ENCODE measurements at places on chromosomes 3 and 15.

GRCh38 chr15:63677778-63678177 is 80.6 kb downstream of the FBXL22 start:
- no peak for DNase-seq

GRCh38 chr15:77076323-77076915 is 5.5 kb upstream of the TSPAN3 start:
- DNase-seq = peak; percentile 5

- DNase-seq = no peak
Measured at GRCh38 chr3:3799173-3800079, at the start of gene LRRN1. Gene LRRN1 (plus strand): TSS chr3:3799431. CDS start chr3:3844642, 45,211 bp downstream.

GRCh38 chr3:190051641-190052040 is 69.1 kb downstream of the P3H2 start:
- peak; percentile 37 for DNase-seq

DNA sequence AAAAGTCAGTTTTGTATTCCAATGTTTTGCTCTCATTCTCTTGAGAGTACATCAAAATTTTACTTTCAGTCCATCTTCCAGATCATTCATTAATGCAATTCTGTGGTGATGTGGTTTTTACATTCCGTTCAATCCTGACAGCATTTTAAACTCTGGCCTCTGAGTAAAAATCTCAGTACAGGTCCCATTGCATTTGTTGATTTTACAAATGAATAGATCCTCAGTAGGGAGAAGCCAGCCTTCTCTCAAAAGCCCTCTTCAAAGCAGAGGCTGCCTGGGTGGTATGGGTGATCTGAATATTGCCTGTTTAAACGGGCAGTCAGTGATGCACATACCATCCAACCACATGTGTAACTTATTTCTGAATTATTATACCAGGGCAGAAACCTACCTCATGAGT is 72.5 kb upstream of the TSC22D2 start:
- DNase-seq = peak; percentile 35

DNA sequence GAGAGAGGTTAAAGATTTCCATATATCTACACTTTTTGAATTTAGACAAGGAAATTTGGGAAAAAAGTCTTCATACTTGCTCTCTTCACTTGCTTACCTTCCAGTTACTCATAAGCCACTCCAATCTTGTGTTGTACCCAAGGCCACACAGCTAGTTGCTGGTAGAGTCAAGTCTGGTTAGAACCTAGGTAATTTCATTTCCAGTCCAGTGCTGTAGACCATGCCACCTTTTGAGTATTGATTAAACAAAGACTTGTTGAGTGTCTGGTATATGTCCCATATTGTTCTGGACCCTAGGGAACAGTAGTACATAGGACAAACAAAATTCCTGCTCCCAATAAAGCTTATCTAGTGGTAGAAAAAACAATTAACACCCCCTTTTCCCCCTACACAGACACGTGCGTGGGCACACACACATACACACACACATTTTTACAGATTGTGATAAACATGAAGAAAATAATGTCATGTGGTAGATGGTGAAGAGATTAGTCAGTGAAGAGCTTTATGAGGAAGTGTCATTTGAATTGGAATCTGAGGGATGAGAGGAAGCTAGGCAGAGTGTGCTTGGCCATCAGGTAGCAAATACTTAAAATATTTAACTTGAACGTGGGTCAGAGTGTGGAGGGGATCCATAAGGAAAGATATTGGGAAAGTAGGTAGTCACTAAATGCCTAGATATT is 2.1 kb downstream of the CMC1 start:
- DNase-seq = no peak

GRCh38 chr3:50454481-50455070 is 48.9 kb downstream of the CACNA2D2 start:
- no peak for DNase-seq

GRCh38 chr15:40392986-40393948 is 10.7 kb downstream of the KNSTRN start:
- DNase-seq = no peak

GRCh38 chr15:94097552-94097951 is 133.8 kb upstream of the MCTP2 start:
- peak; percentile 56 for DNase-seq

- DNase-seq = peak; percentile 6
Measured at GRCh38 chr15:60520013-60520824, 41.3 kb upstream of the ICE2 start.

GRCh38 chr3:46422617-46423016 is 15.6 kb downstream of the CCRL2 start:
- peak; percentile 97 for DNase-seq

- DNase-seq = peak; percentile 42
Measured at GRCh38 chr3:3603351-3603750, 195.9 kb upstream of the LRRN1 start.

DNA sequence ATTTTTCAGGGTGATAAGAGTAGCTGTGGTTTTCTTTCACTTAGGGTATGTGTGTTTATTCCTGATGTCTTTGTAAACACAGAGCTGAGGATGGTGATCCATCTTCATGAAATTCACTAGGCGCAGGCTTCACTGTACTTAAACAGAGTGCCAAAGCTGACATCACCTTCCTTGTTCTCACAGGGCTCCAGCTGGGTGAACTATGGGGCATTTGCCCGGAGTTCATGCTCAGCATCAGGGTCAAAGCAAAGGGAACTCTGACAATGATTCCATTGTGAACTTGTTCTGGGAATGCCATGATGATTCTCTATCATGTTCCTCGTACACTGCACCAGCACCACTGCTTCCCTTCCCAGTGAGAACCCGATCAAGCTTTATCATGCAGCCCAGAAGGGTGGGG is 184.8 kb upstream of the P2RY1 start:
- peak; percentile 5 for DNase-seq

- DNase-seq = no peak
Measured at GRCh38 chr15:63539521-63539920, 35.1 kb downstream of the USP3 start.

GRCh38 chr3:147160984-147161383 is 245.4 kb downstream of the ZIC4 start:
- no peak for DNase-seq

DNA sequence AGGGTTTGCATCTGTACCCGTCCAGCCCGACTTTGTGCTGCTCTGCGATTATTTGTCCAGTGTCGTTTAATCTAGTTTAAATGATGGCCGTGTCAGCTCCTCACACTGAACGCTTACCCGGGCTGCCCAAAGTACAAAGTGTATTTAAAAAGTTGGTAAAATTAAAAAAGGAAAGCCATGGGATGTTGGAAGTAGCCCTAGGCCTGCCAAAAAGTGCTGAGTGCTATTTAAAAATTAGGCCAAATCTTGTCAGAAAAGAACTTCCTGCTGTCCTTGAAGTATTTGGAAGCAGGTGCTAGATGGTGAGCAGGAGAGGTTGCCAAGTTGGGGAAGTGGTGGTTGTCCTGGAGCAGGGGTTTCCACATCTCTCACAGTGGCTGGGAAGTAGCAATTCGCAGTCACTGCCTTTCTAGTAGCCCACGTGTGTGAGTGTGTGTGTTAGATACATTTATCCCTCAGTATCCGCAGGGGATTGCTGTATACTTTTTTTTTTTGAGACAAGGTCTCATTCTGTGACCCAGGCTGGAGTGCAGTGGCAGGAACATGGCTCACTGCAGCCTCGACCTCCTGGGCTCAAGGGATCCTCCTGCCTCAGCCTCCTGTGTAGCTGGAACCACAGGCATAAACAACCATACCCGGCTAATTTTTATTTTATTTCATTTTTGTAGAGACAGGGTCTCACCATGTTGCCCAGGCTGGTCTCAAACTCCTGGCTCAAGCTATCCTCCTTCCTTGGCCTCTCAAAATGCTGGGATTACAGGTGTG is 664 bp downstream of the PPCDC start:
- DNase-seq = peak; percentile 53

- DNase-seq = peak; percentile 31
Measured at GRCh38 chr3:187186801-187187421, 10.4 kb upstream of the RTP1 start.

DNA sequence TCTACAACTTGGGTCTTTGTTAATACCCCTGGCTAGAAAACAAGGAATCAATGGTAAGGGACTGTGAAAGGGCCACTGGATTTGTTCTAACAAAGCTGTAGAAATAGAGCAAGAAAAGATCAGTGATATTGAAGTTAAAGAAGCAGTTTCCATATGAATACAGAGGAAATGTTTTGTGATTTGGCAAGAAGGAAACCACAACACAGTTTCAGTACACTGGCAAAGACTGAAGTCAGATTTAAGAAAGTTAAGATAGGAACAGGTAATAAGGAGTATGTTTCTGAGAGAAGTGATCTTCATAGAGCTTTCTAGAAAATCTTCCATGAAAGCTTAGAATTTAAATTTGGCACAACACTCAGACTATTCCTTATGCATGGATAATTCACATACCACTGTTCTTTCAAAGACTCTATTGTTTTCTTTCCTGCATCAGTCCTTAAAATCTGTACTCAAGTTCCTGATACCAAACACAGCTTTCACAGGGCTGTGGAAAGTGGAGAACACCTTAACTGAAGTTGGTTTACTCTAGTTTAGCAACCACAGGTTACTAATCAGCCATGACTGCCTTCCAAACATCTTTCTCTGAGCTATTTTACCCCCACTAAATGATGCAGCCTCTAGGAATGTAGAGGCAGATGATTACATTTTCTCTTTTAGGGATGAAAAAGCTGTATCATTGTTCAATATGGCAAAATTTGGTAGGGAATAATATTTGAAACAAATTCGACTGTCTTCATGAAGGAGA is 32.4 kb upstream of the ALCAM start:
- peak; percentile 23 for DNase-seq

- DNase-seq = no peak
Measured at GRCh38 chr3:138260611-138261010, 69.0 kb downstream of the NME9 start.

- DNase-seq = peak; percentile 95
Measured at GRCh38 chr15:98865397-98866339, 141.9 kb downstream of the PGPEP1L start.

GRCh38 chr15:47803767-47804166 is 86.5 kb downstream of the SEMA6D start:
- DNase-seq = no peak

DNA sequence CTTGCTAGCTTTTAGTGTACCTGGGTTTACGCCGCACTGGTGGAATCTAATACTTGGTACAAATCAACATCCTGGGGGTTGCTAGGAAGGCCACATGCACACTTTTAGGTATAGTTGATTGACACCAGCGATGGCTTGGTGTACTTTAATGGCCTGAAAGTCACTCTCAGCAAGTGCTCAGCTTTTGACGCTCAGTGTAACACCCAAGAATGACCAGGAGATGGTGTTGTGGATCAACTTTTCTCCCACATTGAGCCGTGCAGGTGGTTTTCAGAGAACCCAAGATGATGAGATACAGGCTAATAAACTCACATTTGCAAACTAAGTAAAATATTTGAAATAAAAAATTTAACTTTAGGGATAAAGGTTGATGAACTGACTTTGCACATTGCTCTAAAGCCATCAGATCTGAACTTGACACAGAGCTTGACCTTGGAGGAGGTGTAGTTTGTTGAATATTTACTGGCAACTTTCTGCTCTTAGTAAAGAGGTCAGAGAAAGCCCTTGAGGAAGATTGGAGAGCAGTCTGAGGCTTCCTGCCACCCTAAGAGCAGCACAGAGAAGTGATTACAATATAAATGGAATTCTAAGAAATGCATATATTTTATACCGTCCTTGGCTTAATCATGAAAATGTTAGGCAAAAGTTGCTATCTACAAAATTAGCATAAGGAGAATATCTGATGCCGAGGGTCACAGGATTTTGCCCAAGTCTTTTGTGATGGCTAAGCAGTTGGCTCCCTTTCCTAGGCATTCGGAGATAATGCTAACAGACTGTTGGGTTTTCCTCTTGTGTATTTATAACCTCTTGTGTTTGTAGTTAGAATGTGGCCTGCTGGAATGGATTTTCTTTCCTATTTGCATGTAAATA is 143.4 kb upstream of the RASGRP1 start:
- DNase-seq = peak; percentile 74

GRCh38 chr3:114527036-114527644 is 233.3 kb downstream of the TIGIT start:
- DNase-seq = peak; percentile 26

DNA sequence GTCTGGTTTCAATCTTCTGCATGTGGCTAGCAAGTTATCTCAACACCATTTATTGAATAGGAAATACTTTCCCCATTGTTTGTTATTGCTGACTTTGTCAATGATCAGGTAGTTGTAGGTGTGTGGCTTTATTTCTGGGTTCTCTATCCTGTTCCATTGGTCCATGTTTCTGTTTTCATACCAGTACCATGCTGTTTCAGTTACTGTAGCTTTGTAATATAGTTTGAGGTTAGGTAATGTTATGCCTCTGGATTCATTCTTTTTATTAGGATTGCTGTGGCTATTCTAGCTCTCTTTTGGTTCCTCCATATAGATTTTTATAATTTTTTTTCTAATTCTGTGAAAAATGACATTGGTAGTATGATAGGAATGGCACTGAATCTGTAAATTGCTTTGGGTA is 58.3 kb downstream of the LRRC49 start:
- DNase-seq = no peak

DNA sequence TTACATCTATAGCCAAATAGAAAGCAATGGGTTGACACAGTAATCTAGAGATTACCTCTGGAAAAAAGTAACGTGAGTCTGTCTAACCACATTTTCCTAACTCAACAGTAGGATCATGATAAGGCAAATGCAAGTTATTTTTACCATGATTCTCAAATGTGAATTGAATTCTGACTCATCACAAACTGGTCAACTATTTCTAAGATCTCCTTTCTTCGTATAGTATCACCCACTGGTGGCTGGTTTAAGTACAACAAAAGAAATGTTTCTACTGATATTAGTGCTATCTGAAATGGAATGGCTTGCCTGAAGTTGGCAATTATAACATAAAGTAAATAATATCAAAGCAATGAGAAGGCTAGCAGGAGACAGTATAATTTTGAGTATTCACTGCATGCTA is 102.2 kb downstream of the ABI3BP start:
- peak; percentile 54 for DNase-seq

GRCh38 chr3:177883957-177884356 is 652.3 kb upstream of the KCNMB2 start:
- DNase-seq = no peak

DNA sequence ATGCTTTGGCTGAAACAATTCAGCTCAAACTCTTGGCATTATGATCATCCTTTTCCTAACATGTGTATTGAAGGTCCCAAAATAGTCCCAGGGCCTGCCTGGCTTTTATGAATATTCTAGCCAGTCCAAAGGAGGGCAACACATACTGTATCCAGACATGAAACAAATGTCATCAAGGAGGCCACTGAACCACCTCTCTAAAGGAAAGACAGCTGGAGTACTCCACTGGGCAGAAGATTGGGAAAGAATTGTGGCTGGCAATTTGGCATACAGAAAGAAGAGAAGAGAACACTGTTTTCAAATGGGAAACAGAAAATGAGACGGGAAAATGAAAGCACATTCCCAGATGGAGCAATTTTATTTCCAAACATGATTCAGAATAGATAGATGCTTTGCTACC is 80.6 kb downstream of the NCEH1 start:
- no peak for DNase-seq
